ENCODE measurements at places on chromosomes 2 and 18. TPM values are rescaled to one million over a fixed set of nuclear protein-coding genes. Genes with fewer than 3 reads are reported as not detected.

Gene CTNNA2
- 0.29 TPM for total RNA-seq

Gene SATB2
- 54.5 TPM for total RNA-seq

Gene ICOS
- not detected for total RNA-seq

Gene SLC5A7
- total RNA-seq, result not detected

Gene OTOF
- not detected for total RNA-seq

Gene SOX11
- total RNA-seq, result 0.59 TPM

Gene RGPD3
- total RNA-seq, result 0.59 TPM

Gene MOGAT1
- total RNA-seq, result not detected

Gene DNAJC5G
- total RNA-seq, result not detected

Gene MOB4
- 33.3 TPM for total RNA-seq

Gene NFATC1
- total RNA-seq, result 6.2 TPM

Gene TRIM54
- not detected for total RNA-seq

Gene PTPRN
- 1.2 TPM for total RNA-seq
